ENCODE measurements at places on chromosomes 1 and 21.
A peak's percentile ranks its signal among the peaks of the same experiment; 100 is the strongest.

- no peak for DNase-seq
Observed at GRCh38 chr1:39220891-39221870, 16.7 kb downstream of the MACF1 start.

- no peak for DNase-seq
Observed at GRCh38 chr21:14600569-14601297, 54.6 kb upstream of the SAMSN1 start.

- DNase-seq: no peak
Observed at GRCh38 chr1:237386362-237387143, 344.6 kb downstream of the RYR2 start.

DNA sequence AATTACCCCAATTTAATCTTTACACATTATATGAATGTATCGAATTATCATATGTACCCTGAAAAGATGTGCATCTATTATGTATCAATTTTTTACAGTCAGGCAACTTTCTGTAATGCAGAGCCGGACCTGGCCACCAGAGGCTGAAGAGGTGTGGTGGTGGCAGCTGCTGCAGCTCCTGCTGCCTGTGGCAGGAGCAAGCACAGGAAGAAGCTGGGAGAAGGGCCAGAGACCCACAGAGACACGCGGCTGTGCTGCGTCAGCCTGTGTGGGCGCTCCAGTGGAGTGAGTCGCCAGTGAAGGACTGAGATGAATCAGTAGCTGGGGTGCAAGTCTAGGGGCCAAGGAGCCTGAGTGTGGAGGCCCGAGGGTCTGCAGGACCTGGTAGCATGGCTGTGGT lies 74.3 kb upstream of the COG2 start:
- DNase-seq: peak; percentile 60

- DNase-seq: no peak
Observed at GRCh38 chr1:243528459-243529121, 272.7 kb downstream of the SDCCAG8 start.

DNA sequence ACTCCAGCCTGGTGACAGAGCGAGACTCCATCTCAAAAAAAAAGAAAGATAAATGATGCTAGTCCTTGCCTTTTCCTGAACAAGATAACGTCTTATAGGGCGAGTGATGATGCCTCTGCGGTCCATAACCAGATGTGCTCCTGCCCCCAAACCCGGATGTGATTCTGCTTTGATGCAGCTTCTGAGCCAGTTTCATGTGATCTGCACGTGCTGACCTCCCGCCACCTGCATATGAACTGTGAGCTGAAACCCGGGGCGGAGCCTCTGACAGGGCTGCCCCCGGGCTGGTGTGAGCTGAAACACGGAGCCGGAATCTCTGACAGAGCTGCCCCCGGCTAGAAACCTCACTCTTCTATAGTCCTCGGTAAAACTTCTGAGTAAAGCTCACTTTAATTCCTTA lies 1.3 kb downstream of the KRTAP12-4 start:
- no peak for DNase-seq

- no peak for DNase-seq
Observed at GRCh38 chr1:233097546-233097945, 147.1 kb downstream of the NTPCR start.

- no peak for DNase-seq
Observed at GRCh38 chr1:99855914-99856450, 5.8 kb downstream of the AGL start.

- no peak for DNase-seq
Observed at GRCh38 chr1:87091425-87091824, 177.0 kb downstream of the HS2ST1 start.

DNA sequence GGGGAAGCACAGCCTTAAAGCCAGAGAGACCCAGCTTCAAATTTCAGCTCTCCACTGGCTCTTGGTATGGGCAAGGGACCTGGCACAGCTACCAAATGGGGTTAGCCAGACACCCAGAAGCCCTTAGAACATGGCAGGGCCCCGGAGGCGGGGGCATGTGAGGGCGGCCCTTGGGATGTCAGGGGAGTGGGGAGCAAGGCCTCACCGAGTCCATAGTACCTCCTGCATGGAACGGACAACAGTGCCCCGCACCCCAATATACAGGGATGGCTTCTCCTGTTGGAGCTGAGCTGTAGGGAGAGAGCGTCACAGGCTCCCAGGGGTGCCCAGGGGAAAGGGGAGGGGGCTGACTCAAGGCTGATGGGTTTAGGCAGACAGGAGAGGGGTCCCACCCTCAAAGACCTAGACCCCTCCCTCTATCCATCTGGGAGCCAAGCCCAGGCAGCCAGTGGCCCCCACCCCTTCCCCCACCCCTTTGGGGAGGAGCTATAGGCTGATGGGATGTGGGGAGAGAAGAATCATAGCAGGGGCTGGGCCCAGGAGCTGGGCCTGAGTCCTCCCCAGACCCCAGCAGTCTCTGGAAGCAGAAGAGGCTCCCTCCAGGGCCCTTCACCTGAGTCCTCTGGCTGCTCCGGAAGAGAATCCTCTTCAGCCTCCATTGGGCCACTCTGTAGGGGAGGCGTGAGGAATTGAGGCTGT lies 16.5 kb downstream of the SPOCD1 start:
- DNase-seq: no peak

- DNase-seq: peak; percentile 86
Observed at GRCh38 chr1:44786138-44786840, 1.7 kb downstream of the BEST4 start.

- DNase-seq: no peak
Observed at GRCh38 chr1:224631462-224632115, 15.5 kb downstream of the CNIH3 start.

DNA sequence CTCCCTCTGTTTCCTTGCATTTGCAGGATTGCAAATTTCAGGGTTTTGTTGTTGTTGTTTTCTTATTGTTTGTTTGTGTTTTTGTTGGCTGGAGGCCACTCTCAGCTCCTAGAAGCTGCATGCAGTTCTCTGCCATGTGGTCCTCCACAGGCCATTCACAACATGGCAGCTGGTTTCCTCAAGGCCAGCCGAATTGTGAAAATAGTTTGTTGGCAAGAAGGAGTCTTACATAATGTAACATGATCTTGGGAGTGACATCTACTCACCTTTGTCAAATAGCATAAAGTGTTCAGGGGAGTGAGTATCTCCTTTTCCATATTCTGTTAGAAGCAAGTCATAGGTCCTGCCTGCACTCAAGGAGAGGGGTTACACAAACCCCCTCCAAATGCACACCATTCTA lies 10.6 kb upstream of the UAP1 start:
- DNase-seq: no peak

- DNase-seq: no peak
Observed at GRCh38 chr21:28063241-28064216, 929.1 kb downstream of the LTN1 start.

GRCh38 chr1:57908147-57908890 lies 484.5 kb upstream of the DAB1 start:
- no peak for DNase-seq

DNA sequence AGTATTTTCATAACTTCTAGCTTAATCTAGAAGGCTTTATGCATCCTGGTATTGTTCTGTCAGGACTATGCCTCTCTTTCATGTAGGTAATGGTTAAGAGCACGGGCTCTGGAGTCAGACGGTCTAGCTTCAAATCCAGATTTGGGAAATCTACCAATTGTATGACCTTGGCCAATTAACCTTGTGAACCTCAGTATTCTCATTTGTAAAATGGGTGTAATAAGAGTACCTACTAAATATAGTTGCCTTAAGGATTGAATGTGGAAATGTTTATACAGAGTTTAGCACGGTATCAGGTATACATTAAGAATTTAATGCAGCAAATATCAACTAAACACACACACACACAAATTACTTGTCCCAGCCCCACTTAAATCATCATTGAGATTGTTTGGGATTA lies 97.3 kb upstream of the RAB3GAP2 start:
- no peak for DNase-seq

- no peak for DNase-seq
Observed at GRCh38 chr1:54159733-54160316, 7.0 kb upstream of the CDCP2 start.

DNA sequence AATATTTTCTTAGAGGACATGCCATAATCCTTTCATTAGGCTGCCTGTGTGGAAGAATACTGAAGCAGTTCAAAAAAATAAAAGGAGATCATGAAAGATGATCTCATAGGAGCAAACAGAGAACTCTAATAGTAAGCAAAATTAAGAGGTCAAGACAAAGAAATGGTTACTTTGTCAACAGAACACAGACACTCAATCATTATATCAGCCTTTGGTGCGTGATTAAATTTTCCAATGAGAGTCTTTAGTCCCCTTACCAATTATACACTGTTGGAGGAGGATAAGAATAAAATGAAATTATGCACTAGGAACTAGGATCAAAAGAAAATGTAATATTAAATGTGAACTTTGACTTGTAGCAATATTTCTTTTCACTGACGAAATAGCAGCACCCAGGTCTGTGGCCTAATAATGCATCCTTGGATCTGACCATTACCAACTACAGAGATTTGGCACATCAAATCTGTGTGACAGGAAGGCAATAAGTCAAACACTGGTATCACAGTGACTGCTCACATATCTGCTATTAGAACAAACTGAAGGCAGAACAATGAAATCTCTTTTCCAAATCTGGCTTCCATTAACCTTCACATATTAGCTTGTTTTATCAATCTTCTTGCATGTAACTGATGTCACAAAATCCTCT lies 1812.9 kb downstream of the PLA2G4A start:
- no peak for DNase-seq

- no peak for DNase-seq
Observed at GRCh38 chr1:2352897-2353550, 38.3 kb downstream of the MORN1 start.

GRCh38 chr1:1048765-1049164 lies 25.3 kb downstream of the RNF223 start:
- DNase-seq: no peak

- no peak for DNase-seq
Observed at GRCh38 chr1:233261206-233261605, 34.3 kb downstream of the PCNX2 start.

- peak; percentile 15 for DNase-seq
Observed at GRCh38 chr1:173862769-173863223, 5.0 kb downstream of the GAS5 start.

DNA sequence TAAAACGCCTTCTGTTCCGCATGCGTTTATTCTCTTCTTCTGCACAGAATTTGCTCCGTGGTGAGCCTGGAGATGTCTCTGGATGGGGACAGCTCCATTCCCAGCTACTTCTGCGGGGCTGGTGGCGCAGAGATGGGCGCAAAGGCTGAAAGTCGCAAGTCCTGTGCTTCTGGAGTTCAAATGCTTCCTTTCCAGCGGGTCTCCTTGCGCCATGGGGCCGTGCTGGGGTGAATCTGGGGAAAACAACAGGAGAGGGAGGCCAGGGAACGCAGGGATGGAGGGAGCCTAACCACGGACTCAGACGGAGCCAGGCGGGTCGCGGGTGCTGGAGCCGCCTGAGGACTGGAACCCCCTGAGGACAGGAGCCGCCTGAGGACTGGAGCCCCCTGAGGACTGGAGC lies 2.9 kb upstream of the OR2T12 start:
- DNase-seq: no peak

GRCh38 chr1:209618291-209618690 lies 33.9 kb downstream of the LAMB3 start:
- DNase-seq: no peak

GRCh38 chr1:218415726-218416125 lies 70.6 kb downstream of the TGFB2 start:
- DNase-seq: no peak

DNA sequence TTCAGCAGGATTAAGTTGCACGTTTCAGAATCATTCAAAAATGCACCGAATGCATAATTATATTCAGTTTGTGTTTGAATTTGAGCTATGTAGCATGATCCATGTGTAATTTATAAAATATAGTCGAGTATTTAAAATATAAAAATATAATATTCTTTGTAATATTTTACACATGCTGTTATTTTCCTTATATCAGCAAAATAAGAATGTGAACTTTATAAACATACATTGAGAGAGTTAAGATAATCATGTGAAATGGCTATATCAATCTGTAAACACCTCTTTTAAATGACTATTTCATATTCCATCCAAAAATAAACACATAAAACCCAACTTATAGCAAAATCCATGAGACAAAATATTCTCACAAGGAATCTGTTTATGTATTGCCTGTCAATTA lies 303.7 kb downstream of the LRRC7 start:
- no peak for DNase-seq

DNA sequence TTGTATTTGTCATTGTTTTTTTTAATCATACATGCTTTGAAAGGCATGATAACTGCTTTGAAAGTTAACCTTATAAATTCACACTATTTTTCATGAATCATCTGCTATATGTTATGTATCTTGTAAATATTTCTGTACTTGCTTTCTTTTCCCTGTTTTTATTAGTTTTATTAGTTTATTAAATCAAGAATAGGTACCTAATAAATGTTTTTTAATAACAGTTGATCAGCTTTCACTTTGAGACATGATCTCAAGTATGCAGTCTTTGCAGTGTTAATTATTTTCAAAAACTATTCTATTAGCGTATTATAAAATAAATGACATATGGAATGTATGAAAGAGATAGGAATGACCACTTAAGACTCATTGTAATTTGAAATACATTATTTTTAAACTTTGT lies 110.8 kb upstream of the TENT5C start:
- no peak for DNase-seq

DNA sequence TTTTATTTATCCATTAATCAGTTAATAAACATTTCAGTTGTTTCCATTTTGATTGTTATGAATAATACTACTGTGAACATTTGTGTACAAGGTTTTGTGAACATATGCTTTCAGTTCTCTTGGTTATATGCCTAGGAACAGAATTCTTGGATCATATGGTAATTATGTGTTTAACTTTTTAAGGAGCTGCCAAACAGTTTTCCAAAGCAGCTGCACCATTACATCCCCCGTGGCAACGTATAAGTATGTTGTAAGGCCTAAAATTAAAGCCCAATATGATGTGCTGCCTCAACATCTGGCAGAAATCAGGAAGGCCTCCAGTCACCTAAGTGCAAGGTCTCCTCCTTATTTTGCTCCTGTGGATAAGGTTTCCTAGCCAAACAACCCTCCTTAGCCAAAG lies 235.6 kb upstream of the CACYBP start:
- no peak for DNase-seq

GRCh38 chr1:24901791-24902470 lies 28.1 kb downstream of the RUNX3 start:
- DNase-seq: peak; percentile 4

- DNase-seq: no peak
Observed at GRCh38 chr21:35039595-35040289, 9.4 kb downstream of the RUNX1 start.

GRCh38 chr1:27616441-27616840 lies 12.5 kb upstream of the AHDC1 start:
- no peak for DNase-seq

DNA sequence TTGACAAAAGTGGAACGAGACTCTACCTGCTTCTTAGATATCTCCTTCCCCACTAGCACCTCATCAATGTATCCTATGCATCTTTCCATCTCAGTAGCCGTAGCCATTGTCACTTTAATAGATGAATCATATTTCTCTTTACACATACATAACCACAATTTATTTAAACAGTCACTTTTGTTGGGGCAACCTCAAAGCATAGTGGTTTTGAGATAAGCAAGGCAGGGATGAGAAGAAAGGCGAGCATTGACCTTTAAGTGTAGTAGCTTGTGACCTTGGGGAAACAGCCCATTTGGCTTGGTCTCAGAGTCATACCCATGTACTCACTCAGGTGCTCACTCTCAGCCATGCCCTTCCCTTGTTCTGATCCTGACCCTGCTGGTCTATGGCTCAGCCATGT lies 260.1 kb downstream of the C1orf94 start:
- no peak for DNase-seq

GRCh38 chr1:92795166-92795565 lies 10.3 kb upstream of the EVI5 start:
- DNase-seq: no peak

GRCh38 chr21:45768011-45768739 lies 124.7 kb downstream of the PCBP3 start:
- DNase-seq: peak; percentile 73

GRCh38 chr1:169588785-169589485 lies 2.7 kb upstream of the F5 start:
- peak; percentile 43 for DNase-seq
